ENCODE measurements at places on chromosomes 12 and 14. TPM values are rescaled to one million over a fixed set of nuclear protein-coding genes. Genes with fewer than 3 reads are reported as not detected.
A peak's percentile ranks its signal among the peaks of the same experiment; 100 is the strongest.

Gene ALDH1L2
- 2.7 TPM for total RNA-seq

GRCh38 chr12:47534695-47535094 lies 171.1 kb downstream of the RPAP3 start:
- DNase-seq = no peak

- peak; percentile 67 for DNase-seq
Observed at GRCh38 chr14:41607966-41608663, 1.4 kb downstream of the LRFN5 start.

Gene OGFOD2
- total RNA-seq = 17.0 TPM

GRCh38 chr12:23169012-23169695 lies 544.2 kb downstream of the ETNK1 start:
- DNase-seq = no peak
